AG10803 (cell line): ENCODE measurements at places on chromosomes 5 and 9.

DNA sequence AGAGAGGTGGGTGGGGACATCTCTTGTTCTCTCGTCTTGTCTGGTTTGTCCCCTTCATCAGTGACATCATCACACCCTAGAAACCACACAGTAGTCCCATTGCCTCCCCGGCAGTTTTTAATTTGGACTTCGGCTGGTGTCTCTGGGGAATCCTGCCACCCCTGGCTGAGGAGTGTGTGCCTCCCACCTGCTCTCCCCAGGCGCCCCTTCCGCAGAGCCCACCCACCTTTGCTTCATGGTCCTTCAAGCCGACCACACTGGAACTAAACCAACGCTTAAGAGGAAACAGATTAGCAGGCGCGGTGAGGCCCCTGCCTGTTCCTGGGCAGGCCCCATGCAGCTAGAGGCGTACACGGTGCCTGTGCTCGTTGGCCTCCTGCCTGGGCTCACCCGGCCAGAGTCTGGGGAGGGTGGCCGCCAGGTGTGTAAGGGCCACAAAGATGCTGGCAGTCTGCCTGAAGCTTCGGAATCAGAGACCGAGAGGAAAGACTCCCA is 107.6 kb upstream of the SPRY4 start:
- no peak for DNase-seq

DNA sequence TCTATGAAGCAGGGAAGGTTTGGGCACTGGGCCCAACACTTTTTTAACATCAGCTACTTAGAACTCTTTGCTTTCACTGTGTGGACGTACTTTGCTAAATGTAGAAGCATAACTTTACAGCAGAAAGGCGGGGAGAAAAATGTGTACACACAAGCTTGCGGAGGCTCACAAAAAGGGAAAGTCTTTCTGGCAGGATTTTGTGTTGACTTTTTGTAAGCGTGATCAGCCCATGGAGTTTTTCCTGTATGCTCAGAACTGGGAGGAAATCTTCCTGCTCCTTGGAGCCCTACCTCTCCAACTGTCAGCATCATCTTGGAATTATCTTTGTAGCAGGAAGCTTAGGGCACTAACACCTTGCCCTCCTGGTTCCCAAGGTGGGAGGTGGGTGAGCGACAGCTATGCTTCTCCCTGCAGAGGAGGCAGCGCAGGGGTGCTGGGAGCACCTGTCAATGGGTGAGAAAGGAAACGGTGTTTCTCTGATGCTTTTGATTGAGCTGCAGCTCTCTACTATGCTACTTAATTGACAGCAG is 321.9 kb downstream of the GADD45G start:
- no peak for DNase-seq

DNA sequence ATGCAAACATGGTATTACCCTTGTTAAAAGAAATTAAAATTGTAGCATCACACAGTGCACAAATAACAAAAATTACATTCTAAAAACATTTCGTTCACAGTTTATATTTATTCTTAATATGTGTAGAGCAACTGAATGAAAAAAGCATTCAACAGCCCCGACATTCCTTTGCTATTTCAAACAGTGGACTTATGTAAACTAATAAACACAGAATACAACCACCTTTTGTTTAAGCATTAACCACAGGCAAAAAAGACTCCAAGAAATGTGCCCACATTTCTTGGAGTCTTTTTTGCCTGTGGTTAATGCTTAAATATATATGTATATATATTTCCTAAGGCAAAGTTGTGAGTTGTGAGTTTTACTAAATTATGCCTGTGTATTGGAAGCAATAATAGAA is 532.5 kb upstream of the DAP start:
- DNase-seq = no peak

DNA sequence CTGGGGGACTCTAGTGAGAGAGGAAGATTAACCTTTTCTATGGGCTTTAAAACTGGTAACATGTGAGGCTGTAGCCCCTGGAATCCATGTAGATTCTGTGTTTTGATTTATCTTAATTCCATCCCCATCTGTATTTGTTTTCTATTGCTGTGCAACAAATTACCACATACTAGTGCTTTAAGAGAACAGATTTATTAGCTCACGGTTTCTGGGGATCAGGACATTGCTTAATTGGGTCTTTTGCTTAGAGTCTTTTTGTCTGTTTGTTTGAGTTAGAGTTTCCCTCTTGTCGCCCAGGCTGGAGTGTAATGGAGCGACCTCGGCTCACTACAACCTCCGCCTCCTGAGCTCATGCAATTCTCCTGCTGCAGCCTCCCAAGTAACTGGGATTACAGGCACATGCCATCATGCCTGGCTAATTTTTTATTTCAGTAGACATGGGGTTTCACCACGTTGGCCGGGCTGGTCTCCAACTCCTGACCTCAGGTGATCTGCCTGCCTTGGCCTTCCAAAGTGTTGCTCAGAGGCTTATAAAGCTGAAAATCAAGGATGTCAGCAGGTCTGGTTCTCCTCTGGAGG is 29.9 kb upstream of the GNA14 start:
- DNase-seq = peak; percentile 34

GRCh38 chr5:35476036-35476435 is 141.6 kb upstream of the SPEF2 start:
- no peak for DNase-seq

DNA sequence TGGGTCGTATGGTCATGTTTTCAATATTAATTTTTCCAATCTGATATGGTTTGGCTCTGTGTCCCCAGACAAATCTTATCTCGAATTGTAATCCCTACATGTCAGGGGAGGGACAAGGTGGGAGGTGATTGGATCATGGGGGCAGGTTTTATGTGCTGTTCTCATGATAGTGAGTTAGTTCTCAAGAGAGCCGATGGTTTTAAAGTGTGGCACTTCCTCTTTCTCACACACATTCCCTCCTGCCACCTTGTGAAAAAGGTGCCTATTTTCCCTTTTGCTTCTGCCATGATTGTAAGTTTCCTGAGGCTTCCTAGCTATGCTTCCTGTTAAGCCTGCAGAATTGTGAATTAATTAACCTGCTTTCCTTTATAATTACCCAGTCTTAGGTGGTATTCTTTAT is 309.1 kb upstream of the GRIN3A start:
- DNase-seq = no peak

- no peak for DNase-seq
Observed at GRCh38 chr5:3118340-3118739, 366.9 kb upstream of the IRX2 start.
